ENCODE measurements at places on chromosomes 11 and 22. TPM values are rescaled to one million over a fixed set of nuclear protein-coding genes. Genes with fewer than 3 reads are reported as not detected.

NELL1 gene
- total RNA-seq = not detected

BAIAP2L2 gene
- total RNA-seq = 0.30 TPM

GRCh38 chr22:32803020-32803737 lies 1.7 kb downstream of the TIMP3 start:
- DNase-seq = no peak

GRCh38 chr11:7548659-7549274 lies 35.0 kb downstream of the PPFIBP2 start:
- no peak for DNase-seq

GRCh38 chr11:121801394-121801748 lies 314.6 kb downstream of the BLID start:
- DNase-seq = no peak

- no peak for DNase-seq
Measured at GRCh38 chr11:16030664-16031063, 325.7 kb downstream of the SOX6 start.
